ENCODE measurements at places on chromosomes 6 and 20. TPM values are rescaled to one million over a fixed set of nuclear protein-coding genes. Genes with fewer than 3 reads are reported as not detected.

GRCh38 chr6:96604420-96604819, 41.5 kb downstream of the FHL5 start:
- H3K4me1 ChIP-seq = no peaks in the 10 kb centered on the region
- DNase-seq = no peak
- H3K4me3 ChIP-seq = no peak overlapping the region
- no peak overlapping the region for H3K27ac ChIP-seq
- H3K27me3 ChIP-seq = no peaks in the 10 kb centered on the region

INSM1 gene
- total RNA-seq = not detected

DNA sequence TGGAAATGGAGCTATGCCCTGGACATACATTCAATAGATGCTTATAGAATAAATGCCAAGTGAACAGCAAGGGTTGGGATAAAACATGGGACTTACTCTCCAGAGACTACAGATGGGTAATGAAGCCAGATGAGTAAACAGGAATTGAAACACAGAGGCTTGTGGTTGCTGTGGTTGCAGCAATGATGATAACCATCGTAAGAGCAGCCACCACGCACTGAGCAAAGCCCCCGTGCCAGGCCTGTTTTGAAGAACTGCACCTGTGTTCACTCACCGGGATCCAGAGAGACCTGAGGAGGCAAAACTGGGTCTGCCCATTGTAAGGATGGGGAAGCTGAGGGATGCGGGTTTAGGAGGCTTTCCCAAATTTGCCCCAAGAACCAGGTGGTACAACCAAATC, 431.1 kb upstream of the CDH4 start:
- no peaks in the 10 kb centered on the region for H3K4me1 ChIP-seq
- no peak for DNase-seq
- H3K4me3 ChIP-seq = no peak overlapping the region
- no peak overlapping the region for H3K27ac ChIP-seq
- H3K27me3 ChIP-seq = peaks cover 9% of the 10 kb centered on the region
- H3K36me3 ChIP-seq = no peaks in the 10 kb centered on the region

KCNQ5 gene
- total RNA-seq = 0.30 TPM

GRCh38 chr20:18847226-18847755, 33.7 kb downstream of the SCP2D1 start:
- DNase-seq = no peak
- H3K4me3 ChIP-seq = no peak overlapping the region
- no peaks in the 10 kb centered on the region for H3K36me3 ChIP-seq

DNA sequence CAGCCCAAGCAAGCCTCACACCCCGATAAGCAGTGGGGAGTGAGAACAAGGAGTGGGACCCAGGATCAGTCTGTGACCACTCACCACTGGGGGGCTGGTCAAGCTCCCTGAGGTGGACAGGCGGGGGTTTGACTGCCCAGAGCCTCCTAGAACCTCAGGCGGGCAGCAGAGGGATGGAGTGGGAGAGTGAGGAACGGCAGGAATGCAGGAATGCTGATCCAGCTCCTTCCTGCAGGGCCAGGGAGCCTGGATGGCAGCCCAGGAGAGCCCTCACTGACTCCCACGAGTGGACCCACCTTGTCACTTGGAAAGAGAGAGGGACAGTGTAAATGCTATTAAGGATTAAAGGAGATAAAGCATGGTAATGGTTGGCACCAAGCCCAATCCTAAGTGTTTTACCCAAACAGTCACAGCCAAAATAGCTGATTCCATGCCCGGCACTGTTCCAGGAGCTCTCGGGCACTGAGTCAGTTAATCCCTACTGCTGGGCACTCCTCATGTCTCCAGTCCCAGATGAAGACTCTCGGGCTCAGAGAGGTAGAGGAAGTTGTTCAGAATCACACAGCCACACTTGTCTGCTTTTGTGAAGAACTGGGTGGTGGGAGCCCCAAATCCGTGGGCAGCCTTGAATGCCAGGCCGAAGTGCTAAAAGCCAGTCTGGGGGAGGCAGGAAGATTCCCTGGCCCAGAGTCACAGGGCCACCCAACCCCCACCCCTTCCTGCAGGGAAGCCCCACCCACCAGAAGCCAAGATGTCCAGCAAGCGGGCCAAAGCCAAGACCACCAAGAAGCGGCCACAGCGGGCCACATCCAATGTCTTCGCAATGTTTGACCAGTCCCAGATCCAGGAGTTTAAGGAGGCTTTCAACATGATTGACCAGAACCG, 3.1 kb downstream of the MYL9 start:
- peak overlapping the region; percentile 63 for H3K4me3 ChIP-seq
- no peaks in the 10 kb centered on the region for H3K27me3 ChIP-seq
- peak overlapping the region; percentile 89 for H3K27ac ChIP-seq
- no peak for DNase-seq
- peaks cover 42% of the 10 kb centered on the region for H3K4me1 ChIP-seq
- H3K36me3 ChIP-seq = peaks cover 30% of the 10 kb centered on the region

GPLD1 gene
- total RNA-seq = 39.0 TPM

FRS3 gene
- 1.9 TPM for total RNA-seq

GRCh38 chr6:10248378-10248843, 166.5 kb downstream of the TFAP2A start:
- H3K36me3 ChIP-seq = no peaks in the 10 kb centered on the region
- no peak for DNase-seq
- H3K4me1 ChIP-seq = no peaks in the 10 kb centered on the region
- no peak overlapping the region for H3K4me3 ChIP-seq
- H3K27ac ChIP-seq = no peak overlapping the region

DNA sequence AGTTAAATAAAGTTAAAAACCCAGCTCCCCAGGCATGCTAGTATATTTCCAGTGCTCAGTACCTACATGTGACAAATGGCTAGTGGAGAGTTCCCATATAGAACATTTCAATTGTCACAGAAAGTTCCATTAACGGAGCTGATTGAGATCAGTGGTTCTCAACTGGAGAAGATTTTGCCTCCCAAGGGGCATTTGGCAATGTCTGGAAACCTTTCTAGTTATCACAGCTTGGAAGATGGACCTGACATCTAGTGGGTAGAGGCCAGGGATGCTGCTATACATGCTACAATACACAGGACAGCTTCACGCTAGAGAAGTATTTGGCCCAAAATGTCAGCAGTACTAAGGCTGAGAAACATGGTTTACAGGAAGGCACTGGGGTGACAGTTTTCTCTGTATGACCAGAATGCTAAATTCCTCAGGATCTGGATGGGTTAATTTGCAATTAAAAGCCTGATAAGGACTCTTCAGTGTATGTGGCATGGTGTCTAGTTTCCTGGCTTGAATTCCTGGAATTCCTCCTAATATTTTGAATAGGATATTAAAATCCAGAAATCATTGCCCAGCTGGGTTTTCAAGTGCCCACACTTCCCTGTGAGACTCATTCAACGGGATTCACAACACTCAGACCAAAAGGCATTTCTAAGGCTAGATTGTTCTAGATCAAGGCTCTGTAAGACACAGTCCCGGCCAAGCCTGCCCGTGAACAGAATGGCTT, 84.7 kb upstream of the SALL4 start:
- H3K4me3 ChIP-seq = no peak overlapping the region
- no peaks in the 10 kb centered on the region for H3K27me3 ChIP-seq
- H3K4me1 ChIP-seq = no peaks in the 10 kb centered on the region
- no peak for DNase-seq

GRCh38 chr20:12640251-12640650, 368.5 kb upstream of the SPTLC3 start:
- no peaks in the 10 kb centered on the region for H3K4me1 ChIP-seq
- H3K27me3 ChIP-seq = no peaks in the 10 kb centered on the region
- H3K27ac ChIP-seq = no peak overlapping the region
- no peak overlapping the region for H3K4me3 ChIP-seq

- no peak overlapping the region for H3K27ac ChIP-seq
- DNase-seq = no peak
- H3K4me3 ChIP-seq = no peak overlapping the region
- peaks cover 47% of the 10 kb centered on the region for H3K4me1 ChIP-seq
- H3K36me3 ChIP-seq = no peaks in the 10 kb centered on the region
Observed at GRCh38 chr6:26202811-26203583, 115.8 kb downstream of the HFE start.

- no peak overlapping the region for H3K4me3 ChIP-seq
- H3K36me3 ChIP-seq = no peaks in the 10 kb centered on the region
- no peak overlapping the region for H3K27ac ChIP-seq
- no peaks in the 10 kb centered on the region for H3K4me1 ChIP-seq
Observed at GRCh38 chr6:11909696-11910132, 102.4 kb upstream of the HIVEP1 start.

- no peak for DNase-seq
- no peak overlapping the region for H3K27ac ChIP-seq
- peaks cover 3% of the 10 kb centered on the region for H3K27me3 ChIP-seq
- H3K36me3 ChIP-seq = no peaks in the 10 kb centered on the region
- H3K4me3 ChIP-seq = no peak overlapping the region
Observed at GRCh38 chr6:35798706-35799105, 1.6 kb upstream of the CLPS start.

SOX18 gene
- 3.9 TPM for total RNA-seq
